ENCODE measurements at places on chromosomes 5 and 9.

DNA sequence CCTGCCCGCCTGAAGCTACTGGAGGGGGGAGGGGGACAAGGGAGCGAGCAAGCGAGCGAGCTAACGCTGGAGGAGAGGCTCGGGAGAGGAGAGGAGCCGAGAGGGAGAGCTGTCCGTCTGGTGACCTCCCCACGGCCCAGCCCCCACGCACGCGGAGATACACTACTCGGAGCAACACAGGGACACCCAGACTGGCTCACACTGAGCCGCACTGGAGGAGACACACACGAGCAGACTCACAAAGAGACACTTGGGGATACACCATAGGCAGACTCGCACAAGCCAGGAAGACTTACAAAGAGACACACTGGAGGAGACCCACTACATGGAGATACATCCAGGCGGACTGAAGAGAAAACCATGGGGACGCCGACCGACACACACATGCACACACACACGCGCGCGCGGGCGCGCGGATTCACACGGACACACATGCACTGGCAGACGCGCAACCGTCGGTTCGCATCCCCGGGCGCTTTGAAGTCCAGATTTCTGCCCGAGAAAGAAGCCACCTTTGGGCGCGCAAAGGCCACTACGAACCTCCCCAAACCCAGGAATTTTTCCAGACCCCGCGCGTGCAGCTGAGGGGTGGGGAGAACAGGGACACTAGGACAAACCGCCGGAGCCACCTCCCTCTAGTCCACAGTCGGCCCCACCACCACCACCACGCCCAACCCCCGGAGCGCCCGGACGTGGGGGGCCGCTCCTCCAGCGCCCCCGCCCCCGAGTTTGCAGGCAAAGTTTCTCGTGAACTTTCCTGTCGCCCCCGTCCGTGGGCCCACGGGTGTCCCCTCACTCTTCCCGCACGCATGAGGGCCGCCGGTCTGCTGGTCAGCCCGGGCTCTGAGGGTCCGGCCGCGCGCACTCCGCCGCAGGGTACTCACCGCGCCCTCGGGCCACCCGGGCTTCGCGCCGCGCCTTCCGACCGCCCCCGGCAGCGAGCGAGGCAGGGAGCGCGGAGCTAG, 571 bp downstream of the CNTFR start:
- no peak for DNase-seq

DNA sequence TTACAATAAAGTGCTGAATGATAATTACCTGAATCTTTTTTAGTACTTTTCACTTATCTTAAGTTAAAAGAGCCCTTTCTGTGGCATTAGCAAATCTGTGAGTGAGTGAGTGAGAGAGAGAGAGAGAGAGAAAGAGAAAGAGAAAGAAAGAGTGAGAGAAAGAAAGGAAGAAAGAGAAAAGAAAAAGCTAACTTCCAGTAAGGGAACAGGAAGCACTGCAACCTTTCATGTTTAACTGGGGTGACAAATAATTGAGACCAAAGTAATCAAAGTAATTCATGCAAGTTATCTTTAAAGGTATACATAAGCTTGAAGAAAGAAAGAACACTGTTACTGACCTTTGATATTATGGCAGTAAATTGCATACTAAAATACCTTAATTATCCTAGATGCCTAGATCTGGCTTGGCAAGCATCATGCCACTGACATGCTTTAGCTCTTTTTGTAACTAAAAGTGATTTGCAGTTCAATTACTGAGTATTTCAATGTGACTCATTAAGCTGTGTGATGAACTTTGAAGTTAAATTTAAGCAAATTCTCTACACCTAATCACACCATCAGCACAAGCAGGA, 21.7 kb downstream of the FEM1C start:
- no peak for DNase-seq

GRCh38 chr5:61304590-61305381, 27.3 kb upstream of the ZSWIM6 start:
- DNase-seq, result no peak

DNA sequence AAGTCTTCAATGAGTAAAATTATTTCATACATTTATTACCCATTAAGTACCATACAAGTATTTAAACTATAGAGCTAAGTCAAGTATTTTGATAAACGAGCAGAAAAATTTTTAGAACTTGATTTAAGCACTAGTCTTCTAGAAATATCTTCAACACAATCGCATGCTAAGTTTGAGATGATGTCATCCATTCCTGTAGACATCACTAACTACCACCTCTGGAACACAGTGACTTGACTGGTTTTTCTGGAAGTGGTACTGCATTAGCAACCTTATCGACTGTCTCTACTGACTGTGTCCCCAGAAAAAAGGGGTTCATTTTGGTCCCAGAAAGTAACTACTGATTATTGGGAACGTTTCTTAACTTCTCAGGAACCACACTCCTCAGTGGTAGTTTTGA, 69.0 kb downstream of the CDC14B start:
- no peak for DNase-seq

DNA sequence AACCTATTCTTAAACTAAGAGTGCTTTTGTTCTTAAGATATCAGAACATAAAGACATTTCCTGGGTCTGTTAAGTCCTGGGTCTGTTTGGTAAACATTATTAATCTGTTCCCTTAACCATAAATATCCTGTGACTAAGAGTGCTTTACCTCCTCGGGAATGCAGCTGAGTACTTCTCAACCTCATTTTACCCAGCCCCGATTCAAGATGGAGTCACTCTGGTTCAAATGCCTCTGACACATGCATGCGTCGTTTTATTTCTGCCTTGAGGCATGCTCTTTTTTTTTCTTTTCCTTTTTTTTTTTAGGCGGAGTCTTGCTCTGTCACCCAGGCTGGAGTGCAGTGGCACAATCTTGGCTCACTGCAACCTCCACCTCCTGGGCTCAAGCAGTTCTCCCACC, 39.8 kb upstream of the FBXL17 start:
- DNase-seq, result no peak

All from NCI-H1694 (cell line).